Hair follicle dermal papilla cell (primary cell): ENCODE measurements at places on chromosomes 2 and 18. TPM values are rescaled to one million over a fixed set of nuclear protein-coding genes. Genes with fewer than 3 reads are reported as not detected.

The RALB gene
- 36.2 and 40.8 TPM in 2 replicates for total RNA-seq

The YES1 gene
- 87.7 and 102 TPM in 2 replicates for total RNA-seq

The SDC1 gene
- 69.8 and 152 TPM in 2 replicates for total RNA-seq

The ACMSD gene
- not detected in 2 replicates for total RNA-seq
